ENCODE measurements at places on chromosomes 5 and 9.

DNA sequence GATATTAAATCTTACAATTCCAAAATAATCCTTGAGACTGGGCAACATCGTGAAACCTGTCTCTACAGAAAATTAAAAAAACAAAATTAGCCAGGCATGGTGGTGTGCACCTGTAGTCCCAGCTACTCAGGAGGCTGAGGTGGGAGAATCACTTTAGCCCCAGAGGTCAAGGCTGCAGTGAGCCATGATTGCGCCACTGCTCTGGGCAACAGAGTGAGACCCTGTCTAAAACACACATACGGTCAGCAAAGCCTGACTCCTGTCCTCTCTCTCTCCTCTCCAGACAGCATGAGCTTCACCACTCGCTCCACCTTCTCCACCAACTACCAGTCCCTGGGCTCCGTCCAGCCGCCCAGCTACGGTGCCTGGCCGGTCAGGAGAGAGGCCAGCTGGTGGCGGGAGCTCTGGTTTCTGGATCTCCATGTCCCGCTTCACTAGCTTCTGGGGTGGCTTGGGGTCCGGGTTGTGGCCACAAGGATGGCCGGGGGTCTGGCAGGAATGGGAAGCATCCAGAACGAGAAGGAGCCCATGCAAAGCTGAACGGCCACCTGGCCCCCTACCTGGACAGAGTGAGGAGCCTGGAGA is 9.0 kb upstream of the PDCL start:
- DNase-seq = no peak

DNA sequence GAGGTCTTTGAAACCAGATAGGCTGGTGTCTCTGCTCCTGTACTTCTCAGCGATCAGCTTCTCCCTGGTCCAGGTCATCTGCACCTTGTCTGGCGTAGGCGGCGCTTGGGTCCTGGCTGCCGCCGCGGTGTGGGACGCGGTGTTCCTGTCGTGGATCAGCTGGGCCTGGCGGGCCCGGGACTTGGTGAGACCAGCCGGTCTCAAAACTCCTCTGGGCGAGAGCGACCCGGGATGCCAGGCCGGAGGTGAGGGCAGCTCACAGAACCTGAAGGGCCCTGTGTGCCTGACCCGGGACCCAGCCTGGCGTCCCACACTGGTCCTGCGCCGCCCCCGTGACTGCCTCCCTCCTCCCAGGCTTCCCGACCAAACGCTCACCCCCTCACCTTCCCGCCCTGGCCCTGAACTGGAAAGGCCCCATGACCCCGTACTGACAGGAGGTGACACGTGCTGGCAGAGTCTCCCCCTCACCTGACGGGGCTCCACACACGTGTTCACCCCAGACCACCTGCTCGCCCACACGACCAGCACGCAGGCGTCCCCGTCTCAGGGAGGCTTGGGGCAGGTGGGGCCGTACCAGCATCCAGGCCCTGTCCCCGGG is 49.0 kb downstream of the NKD2 start:
- no peak for DNase-seq

- peak; percentile 30 for DNase-seq
These were observed 15.1 kb downstream of the ROPN1L start for GRCh38 chr5:10456583-10457420.

GRCh38 chr9:127076860-127077643 is 45.4 kb downstream of the ANGPTL2 start:
- DNase-seq = no peak

GRCh38 chr9:136050266-136050700 is 44.8 kb downstream of the NACC2 start:
- DNase-seq = no peak

DNA sequence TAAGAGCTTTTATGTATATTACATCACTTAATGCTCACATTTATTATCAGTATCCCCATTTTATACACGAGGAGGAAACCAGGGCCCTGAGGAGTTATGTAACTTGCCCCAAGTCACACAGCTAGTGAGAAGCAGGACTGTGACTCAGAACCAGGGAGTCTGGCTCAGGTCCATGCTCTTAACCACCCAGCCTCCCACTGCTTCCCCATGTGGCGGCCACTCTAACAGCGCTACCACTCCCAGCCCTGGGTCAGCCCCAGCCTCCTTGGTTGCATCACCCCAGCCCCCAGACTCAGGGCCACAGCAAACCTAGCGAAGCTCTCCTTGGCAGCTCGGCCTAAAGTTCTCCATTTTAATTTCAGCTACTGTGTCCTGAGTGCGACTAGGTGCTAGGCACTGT is 159.1 kb downstream of the PAX5 start:
- no peak for DNase-seq

DNA sequence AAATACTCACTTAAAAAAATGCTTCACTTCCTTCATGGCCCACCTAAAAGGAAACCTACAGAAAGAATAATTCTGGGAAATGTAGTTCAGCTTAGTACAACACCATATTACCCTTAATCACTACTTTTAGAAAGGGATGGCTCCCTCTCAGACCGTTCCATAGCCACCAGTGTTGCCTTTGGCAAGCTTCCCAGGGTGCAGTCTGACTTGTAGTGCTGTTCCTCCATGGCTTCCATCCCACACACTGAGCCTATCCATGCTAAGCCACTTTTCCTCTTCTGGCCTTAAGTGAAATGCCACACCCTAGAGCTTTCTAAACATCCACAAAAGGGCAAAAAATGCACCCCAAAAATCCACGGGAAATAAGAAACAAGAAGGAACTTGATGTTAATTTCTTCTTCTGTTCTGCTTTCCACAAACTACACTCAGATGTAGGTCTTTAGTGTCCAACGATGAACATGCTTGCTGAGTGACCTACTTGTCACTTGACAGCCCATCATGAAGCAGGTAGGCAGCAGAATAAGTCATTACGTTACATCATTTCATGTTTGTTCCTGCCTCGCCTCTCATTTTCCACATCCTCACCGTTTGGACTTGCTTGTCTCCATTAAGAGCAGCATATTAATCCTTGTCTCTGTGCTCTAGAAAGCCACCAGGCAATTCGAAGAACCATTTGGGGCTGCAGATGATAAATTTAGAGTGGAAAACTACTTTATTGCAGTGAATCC is 391.1 kb upstream of the GRAMD2B start:
- no peak for DNase-seq

DNA sequence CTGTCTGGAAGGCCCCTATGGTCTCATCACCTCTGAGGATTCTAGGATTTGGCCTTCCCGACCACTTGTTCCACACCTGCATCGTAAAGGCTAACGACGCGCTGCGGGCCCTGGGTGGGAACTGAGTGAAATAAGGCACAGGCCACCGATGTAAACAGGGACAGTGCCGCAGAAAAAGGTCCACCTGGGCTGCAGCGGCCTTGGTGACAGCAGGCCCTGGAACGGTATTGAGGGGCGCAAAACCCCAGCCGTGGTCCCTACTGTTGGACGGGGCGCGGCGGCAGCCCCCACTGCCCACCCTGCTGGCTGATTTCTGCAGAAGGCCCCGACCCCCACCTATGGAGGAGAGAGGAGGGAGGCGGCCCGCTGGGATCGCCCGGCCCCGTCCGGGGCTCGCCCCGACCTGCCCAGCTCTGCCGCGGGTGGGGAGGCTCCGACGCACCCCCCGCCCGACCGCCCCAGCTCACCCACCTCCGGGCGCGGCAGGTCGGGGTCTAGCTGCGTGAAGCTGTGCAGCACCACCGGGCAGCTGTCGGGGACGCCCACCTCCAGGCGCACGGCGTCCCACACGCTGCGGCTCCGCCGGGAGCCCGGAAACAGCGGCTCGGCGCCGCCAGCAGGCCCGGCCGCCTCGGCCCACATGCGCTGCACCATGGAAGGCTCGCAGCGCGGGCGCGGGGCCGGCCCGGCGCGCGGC is 391 bp downstream of the RALGDS start:
- peak; percentile 58 for DNase-seq

DNA sequence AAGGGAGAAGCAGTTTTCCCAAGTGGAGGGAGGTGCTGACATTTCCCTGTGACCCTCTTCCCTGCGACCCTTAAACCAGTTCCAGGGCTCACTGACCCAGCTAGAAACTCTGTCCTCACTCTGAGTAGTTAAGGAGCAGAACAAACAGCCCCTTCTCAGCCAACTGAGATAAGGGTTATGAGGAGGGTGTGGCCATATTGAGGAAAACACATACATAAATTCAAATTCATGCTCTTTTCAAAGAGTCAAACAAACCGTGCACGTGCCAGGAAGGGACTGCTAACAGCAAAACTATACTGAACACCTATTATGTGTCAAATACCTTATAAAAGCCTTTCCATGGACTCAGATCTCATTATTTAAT is 4.9 kb upstream of the AKNA start:
- DNase-seq = no peak

GRCh38 chr5:158471535-158471924 is 612.6 kb upstream of the CLINT1 start:
- peak; percentile 83 for DNase-seq

All from NCI-H524 (cell line).